ENCODE measurements at places on chromosomes 6 and 20. TPM values are rescaled to one million over a fixed set of nuclear protein-coding genes. Genes with fewer than 3 reads are reported as not detected.

Gene MATN4
- 1.5 TPM for total RNA-seq

Gene E2F1
- 78.3 TPM for total RNA-seq

Gene UFL1
- total RNA-seq = 25.1 TPM

Gene PRSS16
- not detected for total RNA-seq

Gene CD24
- 0.49 TPM for total RNA-seq

Gene SULF2
- 1.2 TPM for total RNA-seq

Gene NT5E
- 15.2 TPM for total RNA-seq

Measured in activated CD4-positive, alpha-beta T cell treated with anti-CD3 and anti-CD28 coated beads, Interleukin-2, amount 10 ng/mL, durations not matched to agents 24 days and 14 days (primary cell).